ENCODE measurements at places on chromosomes 5 and 9.
A peak's percentile ranks its signal among the peaks of the same experiment; 100 is the strongest.

GRCh38 chr5:150637245-150638052, 3.0 kb upstream of the SYNPO start:
- DNase-seq, result peak; percentile 76

GRCh38 chr5:162268694-162269481, 201.3 kb downstream of the GABRG2 start:
- DNase-seq, result no peak

GRCh38 chr5:90015584-90016018, 394.0 kb downstream of the CETN3 start:
- DNase-seq, result no peak

DNA sequence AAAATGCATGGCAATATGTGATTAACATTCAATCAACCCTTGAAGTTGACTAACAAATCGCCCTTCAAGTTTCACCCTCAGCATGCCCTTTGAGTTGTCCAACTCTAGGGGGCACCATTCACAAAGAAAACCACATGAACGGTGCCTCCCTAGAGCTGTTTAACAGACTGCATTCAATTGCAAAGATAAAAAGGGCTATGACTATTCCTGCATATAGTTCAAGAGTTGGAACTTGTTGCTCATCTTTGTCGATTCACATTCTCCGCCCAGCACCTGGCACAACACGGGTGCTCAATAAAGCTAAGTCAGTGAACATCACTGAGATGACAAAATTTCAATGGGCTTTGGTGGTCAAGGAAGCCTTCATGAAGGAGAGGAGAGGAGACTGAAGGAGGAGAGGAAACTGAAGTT, 69.6 kb upstream of the SLC30A5 start:
- no peak for DNase-seq

DNA sequence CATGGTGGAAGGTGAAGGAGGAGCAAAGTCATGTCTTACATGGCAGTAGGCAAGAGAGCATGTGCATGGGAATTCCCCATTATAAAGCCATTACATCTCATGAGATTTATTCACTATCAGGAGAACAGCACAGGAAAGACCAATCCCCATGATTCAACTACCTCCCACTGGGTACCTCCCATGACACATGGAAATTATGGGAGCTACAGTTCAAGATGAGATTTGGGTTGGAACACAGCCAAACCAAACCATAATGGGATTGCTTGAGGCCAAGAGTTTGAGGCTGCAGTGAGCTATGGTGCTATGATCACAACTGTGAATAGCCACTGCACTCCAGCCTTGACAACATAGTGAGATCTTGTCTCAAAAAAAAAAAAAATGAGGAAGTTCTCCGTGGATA, 581.8 kb downstream of the TAF11L14 start:
- peak; percentile 15 for DNase-seq

GRCh38 chr5:6819521-6819920, 106.3 kb downstream of the TENT4A start:
- no peak for DNase-seq

DNA sequence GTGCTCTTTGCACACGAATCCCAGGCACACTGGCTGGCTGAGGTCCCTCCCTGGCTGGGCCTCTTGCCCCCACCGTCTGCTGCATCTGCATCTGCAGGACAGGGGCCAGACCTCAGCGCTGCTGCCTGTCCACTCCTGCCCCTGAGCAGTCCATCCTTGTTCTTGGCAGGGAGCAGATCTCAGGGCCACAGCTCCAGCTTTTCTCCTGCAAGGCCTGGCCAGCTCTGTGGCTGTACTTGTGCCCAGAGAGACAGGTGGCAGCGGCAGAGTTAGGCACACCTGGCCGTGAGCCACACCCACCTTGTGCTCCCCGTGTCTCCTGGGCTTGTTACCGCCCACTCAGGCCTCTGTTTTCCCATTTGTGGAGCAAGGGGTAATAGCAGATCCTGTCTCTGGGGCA, 13.9 kb downstream of the NEK6 start:
- no peak for DNase-seq

GRCh38 chr9:106038266-106039001, 344.1 kb downstream of the TMEM38B start:
- DNase-seq, result no peak

DNA sequence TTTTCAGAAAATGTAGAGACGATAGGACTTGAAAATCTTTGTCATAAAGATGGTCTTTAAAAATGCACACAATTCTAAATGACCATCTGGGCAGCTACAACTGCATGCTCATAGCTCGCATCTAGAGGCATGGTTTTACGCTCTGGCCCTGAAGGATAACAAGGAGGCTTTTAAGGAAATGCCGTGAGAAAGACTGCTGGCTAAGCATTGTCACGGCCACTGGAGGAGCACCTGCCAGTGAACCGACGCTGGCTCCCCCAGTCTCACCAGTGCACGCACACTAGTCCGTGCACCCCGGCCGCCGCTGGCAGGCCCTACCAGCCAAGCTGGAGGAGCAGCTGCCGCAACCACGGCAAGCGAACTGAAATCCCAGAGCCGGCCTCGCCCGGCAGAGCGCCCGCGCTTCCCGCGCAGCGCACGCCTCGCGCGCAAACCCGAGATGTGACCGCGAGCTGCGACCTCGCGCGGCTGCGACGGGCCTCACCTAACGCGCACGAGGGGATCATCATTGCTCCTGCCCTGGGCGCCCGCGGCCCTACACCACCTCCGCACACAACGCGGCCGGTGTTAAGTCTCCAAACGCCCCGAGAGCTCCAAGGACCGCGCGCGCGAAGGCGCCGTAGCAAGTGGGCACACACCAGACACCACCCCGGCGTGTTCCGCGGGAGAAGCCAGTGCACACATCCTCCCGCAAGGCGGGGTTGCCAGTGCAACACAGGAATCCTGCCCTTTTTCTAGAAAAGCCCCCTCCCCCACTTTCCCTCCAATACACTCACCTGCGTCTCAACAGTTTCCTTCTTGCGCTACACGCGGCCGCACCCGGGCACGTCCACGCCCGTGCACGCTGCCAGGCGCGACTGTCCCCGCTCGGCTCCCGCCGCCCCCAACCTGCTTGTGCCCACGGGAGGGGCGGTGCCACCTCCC, 5.3 kb downstream of the ELAVL2 start:
- DNase-seq, result no peak

DNA sequence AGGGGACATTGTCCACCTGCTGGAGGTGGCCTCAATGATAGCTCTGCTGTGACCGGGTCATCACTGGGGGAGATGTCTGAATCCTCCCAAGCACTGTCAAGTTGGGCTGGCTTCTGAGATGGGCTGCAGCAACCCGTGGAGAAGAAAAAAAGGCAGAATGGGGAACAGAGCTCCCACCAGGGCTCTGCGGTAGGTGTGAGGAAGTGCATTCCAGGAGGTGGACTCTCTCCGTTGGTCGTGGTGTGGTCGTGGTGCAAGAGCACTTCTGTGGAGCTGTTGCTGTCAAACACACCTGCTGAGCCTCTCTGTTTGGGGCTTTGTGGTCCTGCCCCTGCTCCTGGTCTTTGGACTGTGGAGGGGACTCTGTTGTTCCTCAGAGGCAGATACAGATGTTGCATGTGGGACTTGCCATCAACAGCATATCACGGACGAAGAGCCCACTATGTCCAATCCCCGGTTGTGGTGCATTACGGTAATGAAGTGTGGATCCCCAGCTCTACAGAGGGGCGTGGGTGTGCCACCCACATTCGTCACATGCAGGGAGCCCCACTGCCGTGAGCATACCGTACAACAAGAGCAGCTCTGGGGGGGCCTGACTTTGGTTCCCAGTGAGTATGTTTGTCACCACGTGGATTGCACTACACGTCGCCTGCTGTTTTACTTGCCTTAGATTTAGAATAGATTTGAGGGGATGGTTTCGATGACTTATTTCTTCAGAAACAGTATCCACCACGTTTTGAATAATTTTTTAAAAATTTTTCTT, 36.0 kb upstream of the PITX1 start:
- DNase-seq, result no peak

- DNase-seq, result no peak
Observed at GRCh38 chr9:126303488-126303887, 23.1 kb upstream of the MVB12B start.

DNA sequence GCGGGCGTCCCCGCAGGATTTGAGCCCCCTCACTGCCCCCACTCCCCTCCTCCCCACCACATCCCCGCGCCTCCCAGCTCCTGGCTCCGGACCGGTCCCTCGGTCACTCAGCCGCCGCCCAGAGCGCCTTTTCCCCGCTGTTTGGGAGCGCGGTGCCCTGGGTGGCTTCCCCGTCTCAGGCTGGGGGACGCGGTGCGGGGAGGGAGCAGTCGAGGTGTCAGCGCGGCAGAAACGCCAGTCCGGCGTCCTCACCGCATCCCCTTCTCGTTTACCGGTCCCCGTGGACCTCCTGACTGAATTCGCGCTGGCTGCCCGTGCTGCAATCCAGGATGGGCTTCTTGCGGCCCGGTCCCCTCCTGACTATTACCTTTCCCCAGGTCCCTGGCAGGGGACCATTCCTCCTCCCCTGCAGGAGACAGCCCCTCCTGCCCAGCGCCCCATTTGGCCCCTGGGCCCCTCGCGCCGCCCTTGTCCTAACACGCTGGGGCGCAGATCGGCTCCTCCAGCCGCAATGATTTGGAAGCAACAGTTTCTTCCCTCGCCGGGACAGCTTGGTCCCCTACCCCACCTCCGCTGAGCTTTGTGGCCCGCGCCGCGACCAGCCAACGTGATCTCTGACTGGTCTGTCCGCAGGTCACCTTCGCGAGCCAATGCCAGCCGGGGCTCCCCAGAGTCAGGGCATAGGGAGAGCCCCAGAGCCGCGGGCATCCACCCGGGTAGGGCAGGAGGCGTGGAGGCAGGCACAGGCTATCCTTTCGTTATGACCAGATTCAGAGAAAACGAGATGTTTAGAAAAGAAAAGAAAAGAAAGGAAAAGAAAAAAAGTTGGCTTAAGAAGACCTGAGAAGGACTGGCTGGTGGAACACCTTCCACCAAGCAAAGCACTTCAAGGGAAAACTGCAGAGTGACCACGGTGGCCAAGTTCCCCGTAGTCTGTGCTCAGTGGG, 1.2 kb downstream of the ANKRD33B start:
- DNase-seq, result no peak

DNA sequence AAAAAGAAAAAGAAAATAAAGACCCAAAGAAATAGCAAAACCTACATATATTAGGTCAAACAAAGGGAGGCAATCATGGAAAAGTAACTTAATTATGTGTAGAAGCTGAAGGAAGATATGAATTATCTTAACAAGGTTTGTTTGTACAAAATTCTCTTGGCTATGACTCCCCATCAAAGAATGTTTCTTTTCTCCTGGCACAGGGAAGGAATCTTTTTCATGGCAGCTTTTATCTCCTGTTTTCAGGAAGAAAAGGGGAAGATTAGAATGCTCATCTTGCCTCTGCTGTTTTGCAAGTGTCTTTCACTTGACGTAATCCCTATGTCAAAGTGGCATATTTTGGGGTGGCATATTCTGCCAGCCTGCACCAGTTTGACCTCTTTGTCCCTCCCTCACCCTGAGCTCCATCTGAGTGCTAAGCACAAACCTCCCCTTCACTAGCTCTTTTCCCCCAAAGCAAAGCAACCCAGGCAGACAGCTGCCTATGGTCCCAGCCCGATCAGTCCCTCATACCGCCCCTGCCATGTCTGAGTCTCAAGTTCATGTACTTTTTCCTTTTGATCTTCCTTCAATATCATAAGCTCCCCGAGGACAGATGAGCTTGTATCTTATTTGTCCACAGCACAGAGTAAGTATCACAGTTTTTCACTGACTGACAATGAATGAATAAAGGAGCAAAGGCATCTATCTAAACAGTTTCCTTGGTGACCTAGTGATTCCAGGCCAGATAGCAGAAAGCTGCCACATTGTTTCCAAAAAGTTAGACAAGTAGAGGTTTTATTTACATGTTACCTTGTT, 242.8 kb upstream of the ANKRD55 start:
- DNase-seq, result no peak

- peak; percentile 31 for DNase-seq
Observed at GRCh38 chr9:136787690-136788400, 3.3 kb upstream of the TMEM141 start.

DNA sequence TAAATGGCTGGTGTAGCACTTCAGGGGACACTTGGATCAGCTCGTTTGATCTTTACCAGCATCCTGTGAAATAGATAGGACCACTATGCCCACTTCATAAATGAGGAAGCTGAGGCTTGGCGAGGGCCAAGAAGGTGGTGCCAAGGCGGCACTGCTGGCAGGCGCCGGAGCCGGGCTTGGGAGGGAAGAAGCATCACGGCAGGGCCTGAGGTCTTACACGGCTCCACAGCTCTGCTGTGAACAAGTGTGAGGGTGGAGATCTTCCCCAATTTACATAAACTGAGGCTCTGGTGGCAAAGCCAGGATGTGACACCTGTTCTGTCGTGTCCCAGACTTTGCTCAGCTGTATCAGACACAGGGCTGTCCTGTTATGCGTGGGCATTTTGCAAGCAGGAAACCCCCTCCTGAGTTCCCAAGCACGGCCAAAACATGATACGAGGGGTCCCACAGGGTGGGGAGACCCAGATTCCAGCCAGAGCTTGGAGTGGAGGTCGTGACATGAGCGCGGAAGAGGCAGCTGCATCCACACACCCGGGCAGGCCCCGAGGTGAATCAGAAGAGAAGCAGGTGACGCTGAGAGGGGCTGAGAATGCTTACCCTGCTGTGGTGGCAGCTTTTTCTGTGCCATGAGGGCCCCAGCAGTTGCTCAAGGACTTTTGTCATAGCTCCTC, 117.5 kb upstream of the BOD1 start:
- no peak for DNase-seq

GRCh38 chr5:147375151-147375550, 134.7 kb downstream of the DPYSL3 start:
- no peak for DNase-seq

GRCh38 chr9:36725777-36726356, 153.2 kb downstream of the MELK start:
- DNase-seq, result no peak

DNA sequence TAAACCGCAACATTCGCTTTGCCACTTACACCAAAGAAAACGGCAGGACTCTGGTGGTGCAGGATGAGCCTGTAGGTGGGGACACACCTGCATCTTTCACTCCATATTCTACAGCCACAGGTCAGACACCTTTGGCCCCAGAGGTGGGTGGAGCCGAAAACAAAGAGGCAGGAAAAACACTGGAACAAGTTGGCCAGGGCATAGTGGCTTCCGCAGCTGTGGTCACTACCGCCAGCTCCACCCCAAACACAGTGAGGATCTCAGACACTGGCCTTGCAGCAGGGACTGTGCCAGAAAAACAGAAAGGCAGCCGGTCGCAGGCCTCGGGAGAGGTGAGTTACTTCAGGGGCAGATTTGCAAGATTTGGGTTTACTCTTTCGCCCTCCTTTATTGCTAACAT, 33.8 kb downstream of the KDM3B start:
- DNase-seq, result no peak

DNA sequence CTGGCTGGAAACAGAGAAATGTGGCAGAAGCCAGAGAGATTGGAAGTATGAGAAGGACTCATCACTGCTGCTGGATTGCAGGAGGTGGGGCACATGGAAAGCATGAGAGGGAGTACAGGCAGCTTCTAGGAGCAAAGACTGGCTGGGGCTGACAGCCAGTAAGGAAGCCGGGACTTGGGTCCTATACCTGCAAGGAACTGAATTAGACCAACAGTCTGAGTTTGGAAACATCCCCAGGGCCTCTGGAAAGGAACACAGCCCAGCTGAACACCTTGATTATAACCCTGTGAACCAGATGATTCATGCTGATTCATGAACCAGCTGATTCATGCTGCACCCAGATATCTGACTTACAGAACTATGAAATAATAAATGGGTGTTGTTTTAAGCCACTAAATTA, 93.4 kb downstream of the OSTF1 start:
- no peak for DNase-seq
